Stimulated activated CD4-positive, alpha-beta T cell treated with anti-CD3 and anti-CD28 coated beads, Interleukin-4, amount 100 ng/mL, for 48 hours (primary cell): ENCODE measurements at places on chromosomes 13 and 19.

GRCh38 chr13:111666164-111666776, 345.8 kb downstream of the TEX29 start:
- no peak for DNase-seq

DNA sequence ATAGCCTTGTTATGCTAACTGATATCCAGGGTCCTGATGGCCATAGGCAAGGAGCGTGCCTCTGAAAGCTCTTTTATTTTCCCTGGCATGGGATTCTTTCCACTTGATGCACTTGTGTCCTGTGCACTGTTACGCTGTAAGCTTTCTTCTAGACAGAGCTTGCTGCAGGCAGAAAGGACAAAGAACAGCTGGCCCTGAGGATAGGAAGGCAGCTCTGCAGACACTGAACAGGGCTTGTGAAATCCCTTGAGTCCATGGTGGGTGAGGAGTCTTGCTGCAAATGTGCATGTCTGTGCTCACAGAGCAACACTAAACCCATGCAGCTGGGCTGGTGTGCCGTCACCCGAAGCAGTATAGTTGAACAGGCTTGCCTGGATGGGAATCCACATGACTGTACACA, 126.6 kb downstream of the AKAP11 start:
- no peak for DNase-seq

GRCh38 chr13:73781384-73781783, 352.8 kb downstream of the KLF12 start:
- no peak for DNase-seq

GRCh38 chr13:110464556-110465333, 96.8 kb downstream of the RAB20 start:
- DNase-seq = no peak

DNA sequence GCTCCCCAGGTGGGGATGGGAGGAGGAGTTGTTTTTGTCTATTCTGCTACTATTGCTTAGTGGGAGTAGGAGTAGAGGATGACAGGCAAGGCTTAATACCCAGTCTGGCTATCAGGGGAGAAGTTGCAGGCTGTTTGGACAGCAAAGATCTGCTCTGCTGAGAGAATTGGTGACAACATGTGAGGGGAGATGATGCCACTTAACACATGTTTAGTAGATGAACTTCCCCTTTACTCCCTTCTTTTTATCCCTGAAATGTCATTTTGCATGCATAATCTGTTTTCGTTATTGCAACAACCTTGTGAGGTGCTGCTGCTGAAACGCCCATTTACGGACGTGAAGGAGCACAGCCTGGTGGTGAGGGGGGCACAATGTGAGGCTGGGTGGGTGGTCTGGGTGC, 3.0 kb upstream of the CYP4F12 start:
- DNase-seq = no peak
